ENCODE measurements at places on chromosomes 16 and 17. TPM values are rescaled to one million over a fixed set of nuclear protein-coding genes. Genes with fewer than 3 reads are reported as not detected.

DNA sequence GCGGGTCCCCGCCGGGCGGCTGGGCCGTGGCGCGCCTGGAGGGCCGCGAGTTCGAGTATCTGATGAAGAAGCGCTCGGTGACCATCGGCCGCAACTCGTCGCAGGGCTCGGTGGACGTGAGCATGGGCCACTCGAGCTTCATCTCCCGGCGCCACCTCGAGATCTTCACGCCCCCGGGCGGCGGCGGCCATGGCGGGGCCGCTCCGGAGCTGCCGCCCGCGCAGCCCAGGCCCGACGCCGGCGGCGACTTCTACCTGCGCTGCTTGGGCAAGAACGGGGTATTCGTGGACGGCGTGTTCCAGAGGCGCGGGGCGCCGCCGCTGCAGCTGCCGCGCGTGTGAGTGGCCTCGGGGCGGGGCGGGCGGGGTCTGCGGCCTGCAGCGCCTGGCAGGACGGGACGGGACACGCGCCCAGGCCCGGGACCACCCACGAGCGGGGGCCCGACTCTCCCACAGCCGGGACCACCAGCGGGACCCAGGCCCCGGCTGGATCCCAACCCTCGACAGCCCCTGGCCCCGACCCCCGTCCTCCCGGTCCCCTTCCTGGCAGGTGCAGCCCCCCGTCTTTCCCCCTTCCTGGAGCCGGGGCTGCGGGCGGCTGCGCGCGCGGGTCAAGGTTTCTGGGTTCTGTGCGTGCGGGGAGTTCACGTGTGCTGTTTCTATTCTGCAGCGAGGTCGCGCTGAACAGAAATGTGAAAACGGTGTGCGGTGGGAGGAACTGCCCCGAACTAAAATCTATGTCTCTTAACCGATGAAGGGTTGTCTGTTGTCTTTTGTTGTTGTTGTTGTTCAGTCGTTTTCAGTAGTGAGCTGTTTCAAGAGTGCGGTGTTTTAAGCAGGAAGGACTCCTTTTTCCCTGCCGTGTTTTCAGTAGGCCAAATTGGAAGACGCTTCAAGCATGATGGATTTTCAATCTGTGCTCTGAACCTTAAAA is 705 bp downstream of the FOXK2 start:
- no peak for DNase-seq

The EPOP gene
- total RNA-seq, result 3.9 TPM

The FOXC2 gene
- total RNA-seq, result 1.9 TPM

The CTRB1 gene
- total RNA-seq, result 0.39 TPM

All from left cardiac atrium (tissue), 4 donors.